SK-N-SH (cell line): ENCODE measurements at places on chromosomes 2 and 18. TPM values are rescaled to one million over a fixed set of nuclear protein-coding genes. Genes with fewer than 3 reads are reported as not detected.

- H3K4me1 ChIP-seq, result no peaks in the 10 kb centered on the region
- DNase-seq, result no peak
- H3K4me3 ChIP-seq, result no peak overlapping the region
- H3K27ac ChIP-seq, result no peak overlapping the region
Measured at GRCh38 chr18:54783139-54783538, 45.1 kb upstream of the RAB27B start.

GRCh38 chr2:232502911-232503808 lies 15.5 kb upstream of the ECEL1 start:
- H3K4me3 ChIP-seq, result peak overlapping the region; percentile 33
- H3K27ac ChIP-seq, result no peak overlapping the region
- H3K36me3 ChIP-seq, result no peaks in the 10 kb centered on the region
- peak; percentile 90 for DNase-seq
- peaks cover 45% of the 10 kb centered on the region; the same call in 1 of the 2 replicates for H3K4me1 ChIP-seq
- peaks cover 23% of the 10 kb centered on the region for H3K27me3 ChIP-seq

DNA sequence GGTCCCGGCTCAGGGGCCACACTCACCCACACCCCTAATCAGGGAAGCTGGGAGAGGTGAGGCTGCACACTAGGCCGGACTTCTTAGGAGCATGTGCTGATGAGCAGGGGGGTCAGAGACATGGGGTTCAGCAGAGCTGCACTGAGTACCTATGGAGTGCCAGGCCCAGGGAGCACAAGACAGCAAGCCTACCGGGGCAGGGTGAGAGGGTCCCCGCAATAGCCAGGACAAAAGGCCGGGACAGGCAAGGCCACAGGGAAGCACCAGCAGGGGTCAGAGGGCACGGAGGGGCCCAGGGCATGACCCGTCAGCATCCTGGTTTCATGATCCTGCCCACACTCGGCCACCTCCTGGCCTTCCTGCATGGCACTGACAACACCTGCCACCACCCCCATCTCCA lies 73.5 kb downstream of the TNS1 start:
- H3K36me3 ChIP-seq, result peaks cover 24% of the 10 kb centered on the region
- DNase-seq, result no peak
- H3K4me1 ChIP-seq, result peaks cover 43% of the 10 kb centered on the region
- H3K27ac ChIP-seq, result 0 out of 2 replicates have a peak overlapping the region, but pooled peaks have one; percentile 17
- H3K4me3 ChIP-seq, result no peak overlapping the region

DNA sequence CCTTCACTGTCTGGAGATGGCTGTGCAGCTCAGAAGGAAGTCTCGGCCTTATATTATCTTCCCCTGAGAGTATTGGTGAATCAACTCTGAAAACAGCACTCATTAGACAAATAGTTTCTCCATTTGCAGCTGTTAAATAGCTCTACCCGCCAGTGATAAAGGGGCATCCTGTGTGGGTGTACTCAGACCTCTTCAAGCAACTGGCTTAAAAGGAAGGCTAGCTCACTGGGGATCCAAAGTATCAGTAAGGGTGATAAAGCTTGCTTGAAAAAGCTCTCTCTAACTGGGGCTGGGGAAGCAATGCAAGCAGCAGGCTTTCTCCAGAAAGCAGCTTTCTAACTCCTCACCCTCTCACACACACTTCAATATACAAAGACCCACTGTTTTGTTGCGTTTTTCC lies 64.9 kb upstream of the PSMD14 start:
- H3K27ac ChIP-seq, result no peak overlapping the region
- DNase-seq, result no peak
- H3K36me3 ChIP-seq, result no peaks in the 10 kb centered on the region
- H3K27me3 ChIP-seq, result 0 out of 2 replicates have a peak, but pooled peaks cover 4% of the 10 kb centered on the region
- no peaks in the 10 kb centered on the region for H3K4me1 ChIP-seq
- H3K4me3 ChIP-seq, result no peak overlapping the region

- no peaks in the 10 kb centered on the region for H3K4me1 ChIP-seq
- no peaks in the 10 kb centered on the region for H3K27me3 ChIP-seq
- H3K4me3 ChIP-seq, result no peak overlapping the region
- peaks cover 12% of the 10 kb centered on the region for H3K36me3 ChIP-seq
Measured at GRCh38 chr2:121771976-121772742, 16.7 kb downstream of the TSN start.

GRCh38 chr2:65055422-65056214 lies 598 bp upstream of the CEP68 start:
- no peaks in the 10 kb centered on the region for H3K27me3 ChIP-seq
- peak overlapping the region; percentile 82 for H3K4me3 ChIP-seq
- H3K4me1 ChIP-seq, result no peaks in the 10 kb centered on the region
- DNase-seq, result no peak
- no peaks in the 10 kb centered on the region for H3K36me3 ChIP-seq

- no peaks in the 10 kb centered on the region for H3K4me1 ChIP-seq
- DNase-seq, result no peak
- H3K36me3 ChIP-seq, result no peaks in the 10 kb centered on the region
- no peak overlapping the region for H3K4me3 ChIP-seq
- no peaks in the 10 kb centered on the region for H3K27me3 ChIP-seq
- H3K27ac ChIP-seq, result no peak overlapping the region
Measured at GRCh38 chr2:85395912-85396475, 14.2 kb downstream of the CAPG start.

GRCh38 chr2:95345081-95345562 lies 48.0 kb downstream of the KCNIP3 start:
- peak overlapping the region; percentile 51 for H3K4me3 ChIP-seq
- no peak overlapping the region for H3K27ac ChIP-seq
- peaks cover 68% of the 10 kb centered on the region for H3K27me3 ChIP-seq

GALR1 gene
- polyA plus RNA-seq, result not detected in 2 replicates

DNA sequence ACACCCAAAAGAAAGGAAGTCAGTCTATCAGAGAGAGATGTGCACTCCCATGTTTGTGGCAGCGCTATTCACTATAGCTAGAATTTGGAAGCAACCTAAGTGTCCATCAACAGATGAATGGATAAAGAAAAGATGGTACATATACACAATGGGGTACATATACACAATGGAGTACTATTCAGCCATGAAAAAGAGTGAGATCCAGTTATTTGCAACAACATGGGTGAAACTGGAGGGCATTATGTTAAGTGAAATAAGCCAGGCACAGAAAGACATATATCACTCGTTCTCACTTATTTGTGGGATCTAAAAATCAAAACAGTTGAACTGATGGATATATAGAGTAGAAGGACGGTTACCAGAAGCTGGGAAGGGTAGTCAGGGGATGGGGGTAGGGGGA lies 99.9 kb upstream of the ZNF516 start:
- DNase-seq, result no peak
- no peak overlapping the region for H3K4me3 ChIP-seq
- no peak overlapping the region for H3K27ac ChIP-seq
- no peaks in the 10 kb centered on the region for H3K36me3 ChIP-seq
- no peaks in the 10 kb centered on the region for H3K27me3 ChIP-seq

AMER3 gene
- under 0.01 and 0.03 TPM in 2 replicates for polyA plus RNA-seq

RESP18 gene
- not detected in 2 replicates for polyA plus RNA-seq

YIPF4 gene
- polyA plus RNA-seq, result 3.2 and 3.5 TPM in 2 replicates

- peak; percentile 94 for DNase-seq
- H3K27me3 ChIP-seq, result no peaks in the 10 kb centered on the region
- H3K4me1 ChIP-seq, result no peaks in the 10 kb centered on the region
- no peak overlapping the region for H3K27ac ChIP-seq
- H3K36me3 ChIP-seq, result no peaks in the 10 kb centered on the region
Measured at GRCh38 chr2:241950413-241951315, 81.1 kb downstream of the RTP5 start.

DNA sequence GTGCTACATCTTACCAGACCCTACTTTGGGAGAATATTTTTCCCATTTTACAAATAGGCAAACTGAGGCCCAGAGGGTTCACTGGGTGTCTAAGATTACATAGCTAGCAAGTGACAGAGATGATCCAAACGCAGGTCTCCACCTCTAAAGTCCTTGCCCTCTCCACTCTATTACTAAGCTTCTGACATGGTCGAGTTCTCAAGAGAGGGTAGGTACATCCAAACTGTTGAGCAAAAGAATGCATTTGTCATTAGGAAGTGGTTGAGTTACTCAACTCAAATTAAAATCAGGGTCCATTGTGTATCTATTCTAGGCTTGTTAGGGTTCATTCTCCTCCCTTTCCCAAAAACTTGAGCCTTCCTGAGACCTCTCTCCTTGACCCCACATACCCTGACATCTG lies 680.6 kb upstream of the FANCL start:
- H3K27ac ChIP-seq, result no peak overlapping the region
- no peak overlapping the region for H3K4me3 ChIP-seq
- H3K27me3 ChIP-seq, result no peaks in the 10 kb centered on the region

STAT4 gene
- 0.12 and 0.19 TPM in 2 replicates for polyA plus RNA-seq

DNA sequence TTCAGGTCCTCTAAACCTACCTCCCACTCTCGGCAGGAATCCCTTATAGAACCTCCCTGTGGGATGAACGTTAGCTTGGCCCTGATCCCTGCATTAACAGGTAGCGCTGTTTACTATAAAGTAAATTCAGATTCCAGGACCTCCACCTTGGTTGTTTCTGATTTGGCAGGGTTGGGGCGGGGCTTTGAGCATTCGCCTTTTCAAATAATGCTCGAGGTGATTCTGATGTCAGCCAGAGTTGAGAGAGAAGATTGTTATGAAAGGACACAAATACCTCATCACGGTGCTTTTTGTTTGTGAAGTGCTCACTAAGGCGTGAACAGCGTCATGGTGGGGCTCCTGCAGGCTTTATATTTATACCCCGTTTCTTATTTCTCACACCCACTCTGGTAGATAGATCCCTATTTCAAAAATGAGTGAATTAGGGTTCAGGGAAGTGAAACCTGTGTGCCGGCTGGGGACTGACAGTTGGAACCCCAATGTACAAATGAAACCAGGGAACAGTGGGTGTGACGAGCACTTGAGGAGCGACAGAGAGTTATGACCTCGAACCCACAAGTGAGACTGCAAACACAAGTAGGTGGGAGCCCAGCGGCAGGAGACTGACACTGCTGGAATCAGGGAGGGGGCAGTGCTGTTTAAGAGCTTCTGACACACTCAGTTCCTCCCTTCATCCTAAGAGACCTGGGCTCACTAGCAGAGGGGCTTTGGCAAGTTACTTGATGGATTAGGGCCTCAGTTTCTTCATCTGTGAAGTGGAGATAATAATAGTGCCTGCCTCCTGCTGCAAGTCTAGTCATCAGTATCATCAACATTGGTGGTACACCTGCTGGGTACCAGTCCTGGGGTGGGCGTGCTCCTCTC lies 14.2 kb upstream of the CXCR4 start:
- no peak overlapping the region for H3K27ac ChIP-seq
- H3K36me3 ChIP-seq, result no peaks in the 10 kb centered on the region
- H3K27me3 ChIP-seq, result no peaks in the 10 kb centered on the region
- H3K4me3 ChIP-seq, result no peak overlapping the region

GRCh38 chr2:209321076-209321475 lies 102.8 kb upstream of the MAP2 start:
- DNase-seq, result no peak
- H3K4me1 ChIP-seq, result peaks cover 3% of the 10 kb centered on the region; the same call in 1 of the 2 replicates
- no peak overlapping the region for H3K4me3 ChIP-seq
- H3K27me3 ChIP-seq, result no peaks in the 10 kb centered on the region
- no peak overlapping the region for H3K27ac ChIP-seq
- H3K36me3 ChIP-seq, result no peaks in the 10 kb centered on the region

DNA sequence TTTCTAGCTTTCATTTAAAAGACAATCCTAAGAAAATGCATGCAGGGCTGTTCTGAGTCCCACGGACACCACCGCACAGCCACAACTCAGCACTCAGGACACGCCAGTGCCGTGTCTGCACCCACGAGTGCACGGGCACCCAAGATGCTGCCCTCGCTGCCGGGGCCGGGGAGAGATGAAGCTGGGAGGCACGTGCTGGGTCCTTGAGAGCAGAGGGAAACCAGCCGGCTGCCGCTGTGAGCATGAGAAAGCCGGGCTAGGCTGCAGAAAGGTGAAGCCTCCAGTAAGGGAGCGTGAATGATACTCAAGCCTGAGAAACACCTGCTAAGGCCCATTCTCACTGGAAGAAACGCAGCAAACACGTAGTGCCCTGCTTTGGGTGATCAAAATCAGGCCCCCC lies 4.8 kb downstream of the COPS9 start:
- H3K36me3 ChIP-seq, result peaks cover 10% of the 10 kb centered on the region
- no peak for DNase-seq
- H3K4me1 ChIP-seq, result peaks cover 14% of the 10 kb centered on the region; the same call in 1 of the 2 replicates
- no peaks in the 10 kb centered on the region for H3K27me3 ChIP-seq
- no peak overlapping the region for H3K4me3 ChIP-seq

- H3K4me3 ChIP-seq, result no peak overlapping the region
- peak overlapping the region; percentile 98 for H3K27ac ChIP-seq
- peaks cover 85% of the 10 kb centered on the region; the same call in 1 of the 2 replicates for H3K4me1 ChIP-seq
- no peaks in the 10 kb centered on the region for H3K27me3 ChIP-seq
- DNase-seq, result peak; percentile 62
- H3K36me3 ChIP-seq, result no peaks in the 10 kb centered on the region
Measured at GRCh38 chr2:47076586-47077441, 78.3 kb downstream of the STPG4 start.

DNA sequence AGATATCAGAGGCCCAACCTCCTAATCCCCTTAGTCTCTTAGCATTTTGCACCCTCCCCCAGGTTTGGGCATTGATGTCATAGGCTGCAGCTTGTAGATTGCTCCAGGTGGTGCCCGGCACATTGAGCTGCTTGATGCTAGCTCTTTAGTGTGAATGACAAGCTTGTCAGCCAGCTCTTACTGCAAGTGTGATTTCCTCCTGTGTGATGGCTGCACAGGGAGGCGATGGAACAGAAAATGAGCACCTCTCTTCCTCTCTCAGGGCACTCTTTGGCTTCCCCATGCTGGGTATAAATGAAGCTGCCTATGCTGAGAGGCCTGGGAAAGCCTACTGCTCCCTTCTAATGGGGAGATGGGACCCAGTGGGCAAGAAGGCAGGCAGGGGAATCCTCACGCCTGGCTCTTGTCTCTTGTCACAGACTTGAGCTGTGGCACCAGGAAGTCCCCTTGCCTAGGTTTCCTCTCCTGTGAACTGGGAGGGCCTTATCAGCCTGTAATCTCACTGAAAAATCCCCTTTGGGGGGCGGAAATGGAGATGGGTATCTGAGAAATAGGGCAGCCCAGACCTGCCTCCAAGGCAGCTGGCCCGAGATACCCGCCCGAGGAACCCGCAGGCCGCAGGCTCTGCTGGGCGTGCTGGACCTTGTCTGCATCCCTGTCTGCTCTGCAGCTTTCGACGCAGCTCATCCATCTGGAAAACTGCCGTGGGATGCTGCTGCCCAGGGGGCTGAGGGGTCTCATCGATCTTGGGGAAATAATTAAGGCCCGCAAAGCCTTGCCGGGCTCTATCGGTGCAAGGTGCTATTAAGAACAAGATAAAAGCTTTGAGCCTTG lies 163.5 kb upstream of the CXCR4 start:
- DNase-seq, result peak; percentile 62
- H3K27ac ChIP-seq, result no peak overlapping the region
- no peaks in the 10 kb centered on the region for H3K27me3 ChIP-seq
- peaks cover 12% of the 10 kb centered on the region; the same call in 1 of the 2 replicates for H3K4me1 ChIP-seq

GRCh38 chr18:53503914-53504441 lies 720.5 kb downstream of the MBD2 start:
- H3K27me3 ChIP-seq, result no peaks in the 10 kb centered on the region
- H3K4me3 ChIP-seq, result no peak overlapping the region
- DNase-seq, result no peak
- H3K36me3 ChIP-seq, result no peaks in the 10 kb centered on the region

ID2 gene
- 385 and 459 TPM in 2 replicates for polyA plus RNA-seq

GRCh38 chr18:13579874-13580273 lies 146.5 kb downstream of the FAM210A start:
- peaks cover 50% of the 10 kb centered on the region for H3K4me1 ChIP-seq
- H3K36me3 ChIP-seq, result no peaks in the 10 kb centered on the region
- no peak for DNase-seq
- H3K27ac ChIP-seq, result no peak overlapping the region
